ENCODE measurements at places on chromosomes 3 and 15. TPM values are rescaled to one million over a fixed set of nuclear protein-coding genes. Genes with fewer than 3 reads are reported as not detected.

DNA sequence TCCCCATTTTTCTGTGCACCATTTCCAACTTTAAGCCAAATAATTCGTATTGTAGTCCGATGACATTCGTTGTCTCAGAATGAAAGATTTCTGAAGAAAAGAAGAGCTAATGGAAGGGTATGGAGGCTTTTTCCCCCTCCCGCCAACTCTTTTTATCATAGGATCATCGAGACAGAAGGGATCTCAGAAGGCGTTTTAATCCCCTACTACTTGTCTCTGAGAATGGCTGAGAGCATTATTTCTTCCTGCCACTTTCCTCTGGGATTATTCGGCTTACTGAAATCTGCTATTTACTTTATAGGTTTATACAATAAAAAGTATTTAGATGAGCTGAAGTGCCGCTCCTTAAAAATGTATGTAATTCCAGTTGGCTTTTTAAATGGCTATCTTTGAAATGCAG is 789.8 kb downstream of the EDEM1 start:
- DNase-seq = no peak

- no peak for DNase-seq
Measured at GRCh38 chr15:71599418-71600151, 210.8 kb upstream of the NR2E3 start.

- DNase-seq = no peak
Measured at GRCh38 chr3:62951037-62951613, 75.9 kb upstream of the CADPS start.

- no peak for DNase-seq
Measured at GRCh38 chr3:72646263-72646662, 202.0 kb downstream of the SHQ1 start.

GRCh38 chr15:41207687-41208448 is 22.7 kb downstream of the EXD1 start:
- no peak for DNase-seq

GRCh38 chr3:125206934-125207333 is 5.6 kb downstream of the SLC12A8 start:
- no peak for DNase-seq

DNA sequence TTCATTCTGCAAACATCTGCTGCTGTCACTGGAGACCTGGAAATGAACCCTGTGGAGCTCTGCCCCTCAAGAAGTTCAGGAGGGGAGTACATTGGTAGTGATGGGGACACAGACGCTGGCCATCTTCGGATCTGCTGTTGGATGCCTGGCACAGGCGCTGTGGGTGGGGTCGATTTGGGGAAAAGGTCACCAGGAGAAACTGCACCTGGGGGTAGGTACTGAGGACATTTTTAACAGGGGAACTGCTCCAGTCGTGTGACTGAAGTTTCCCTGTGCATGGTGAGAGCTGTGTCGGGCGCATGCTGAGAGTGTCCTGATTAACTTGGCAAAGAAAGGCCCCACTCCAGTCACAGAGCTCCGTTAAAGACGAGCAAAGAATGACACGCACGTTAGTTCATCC is 3.4 kb downstream of the UROC1 start:
- no peak for DNase-seq

- no peak for DNase-seq
Measured at GRCh38 chr3:29933802-29934490, 653.1 kb downstream of the RBMS3 start.

The ZNF662 gene
- 5.0 TPM for total RNA-seq

GRCh38 chr15:48373821-48374451 is 42.7 kb downstream of the DUT start:
- no peak for DNase-seq

The HRG gene
- total RNA-seq = not detected

DNA sequence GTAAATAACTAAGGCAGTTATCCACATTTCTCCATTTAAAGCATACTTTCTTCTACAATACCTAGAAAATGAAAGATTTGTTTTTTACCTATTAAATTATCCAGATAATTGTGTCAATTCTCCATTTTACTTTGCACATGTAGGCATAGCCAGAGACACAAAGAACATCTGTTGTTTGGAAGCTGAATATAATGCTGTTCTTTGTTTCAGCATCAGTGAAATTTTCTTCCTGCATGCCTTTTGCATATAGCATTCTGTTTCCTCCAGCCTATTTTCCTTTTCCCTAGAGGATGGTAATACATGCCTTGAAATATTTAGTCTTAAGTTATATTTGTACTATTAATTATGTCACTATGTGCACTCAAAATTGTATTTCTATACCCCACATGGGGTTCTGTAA is 233.7 kb downstream of the CNTN6 start:
- DNase-seq = no peak

GRCh38 chr3:159672728-159673688 is 315.6 kb upstream of the IL12A start:
- DNase-seq = no peak

DNA sequence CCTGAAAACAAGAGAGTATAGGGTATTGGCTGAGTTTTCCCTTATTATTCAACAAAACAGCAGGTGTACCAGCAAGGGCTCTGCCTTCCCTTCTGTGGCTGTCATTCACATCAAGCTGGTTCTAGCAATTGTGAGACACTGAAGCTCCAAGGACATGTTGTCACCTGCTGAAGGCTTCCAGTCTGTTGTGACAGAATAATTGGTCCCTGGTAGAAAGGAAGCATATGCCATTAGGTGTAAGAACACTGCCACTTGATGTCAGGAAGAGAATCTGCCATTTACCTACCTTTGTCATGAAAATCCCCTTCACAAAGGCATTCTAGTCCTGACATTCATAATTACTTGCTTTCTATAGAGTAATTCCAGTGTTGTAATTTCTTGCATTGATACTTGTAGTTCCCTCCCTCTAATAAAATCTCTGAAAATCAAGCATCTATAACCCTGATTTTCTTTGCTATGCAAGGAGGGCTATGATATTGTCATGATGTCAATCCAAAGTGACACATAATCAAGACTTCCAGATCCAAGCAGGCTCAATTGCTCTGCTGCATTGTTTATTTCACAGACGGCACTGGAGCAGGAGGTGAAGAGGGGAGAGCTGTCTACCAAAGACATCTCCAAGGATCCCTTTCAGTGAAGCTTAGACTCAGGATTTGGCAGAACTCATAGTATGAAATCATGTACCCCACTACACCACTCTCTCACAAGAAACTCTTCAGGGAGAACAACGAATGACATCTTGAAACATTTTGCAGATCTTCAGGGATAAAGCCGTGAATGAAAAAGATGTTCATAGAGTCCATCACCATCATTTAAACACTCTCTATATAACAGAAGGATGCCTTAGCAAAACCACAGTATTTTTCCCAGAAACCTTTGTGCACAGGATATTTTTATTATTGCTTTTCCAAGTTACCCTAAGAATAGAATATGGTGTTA is 425.3 kb downstream of the RBMS3 start:
- no peak for DNase-seq

DNA sequence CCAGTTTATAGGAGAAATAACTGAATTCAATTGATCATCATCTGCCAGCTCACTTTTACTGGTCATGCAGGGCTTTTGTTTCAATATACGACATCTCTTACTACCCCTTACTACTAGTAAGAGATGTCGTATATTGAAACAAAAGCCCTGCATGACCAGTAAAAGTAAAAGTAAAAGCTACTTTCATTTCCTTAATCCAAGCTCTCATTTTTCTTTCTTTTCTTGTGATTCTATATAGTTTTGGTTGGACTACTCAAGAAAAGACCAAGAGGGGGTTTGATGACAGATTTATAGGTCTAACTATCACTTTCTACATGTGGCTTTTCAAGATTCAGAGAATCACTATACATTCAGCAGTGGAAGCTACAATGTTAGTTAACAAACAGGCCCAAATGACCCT is 1237.3 kb downstream of the ROBO2 start:
- no peak for DNase-seq

The ERICH6 gene
- not detected for total RNA-seq

GRCh38 chr3:133503409-133503808 is 70.1 kb upstream of the CDV3 start:
- DNase-seq = no peak

DNA sequence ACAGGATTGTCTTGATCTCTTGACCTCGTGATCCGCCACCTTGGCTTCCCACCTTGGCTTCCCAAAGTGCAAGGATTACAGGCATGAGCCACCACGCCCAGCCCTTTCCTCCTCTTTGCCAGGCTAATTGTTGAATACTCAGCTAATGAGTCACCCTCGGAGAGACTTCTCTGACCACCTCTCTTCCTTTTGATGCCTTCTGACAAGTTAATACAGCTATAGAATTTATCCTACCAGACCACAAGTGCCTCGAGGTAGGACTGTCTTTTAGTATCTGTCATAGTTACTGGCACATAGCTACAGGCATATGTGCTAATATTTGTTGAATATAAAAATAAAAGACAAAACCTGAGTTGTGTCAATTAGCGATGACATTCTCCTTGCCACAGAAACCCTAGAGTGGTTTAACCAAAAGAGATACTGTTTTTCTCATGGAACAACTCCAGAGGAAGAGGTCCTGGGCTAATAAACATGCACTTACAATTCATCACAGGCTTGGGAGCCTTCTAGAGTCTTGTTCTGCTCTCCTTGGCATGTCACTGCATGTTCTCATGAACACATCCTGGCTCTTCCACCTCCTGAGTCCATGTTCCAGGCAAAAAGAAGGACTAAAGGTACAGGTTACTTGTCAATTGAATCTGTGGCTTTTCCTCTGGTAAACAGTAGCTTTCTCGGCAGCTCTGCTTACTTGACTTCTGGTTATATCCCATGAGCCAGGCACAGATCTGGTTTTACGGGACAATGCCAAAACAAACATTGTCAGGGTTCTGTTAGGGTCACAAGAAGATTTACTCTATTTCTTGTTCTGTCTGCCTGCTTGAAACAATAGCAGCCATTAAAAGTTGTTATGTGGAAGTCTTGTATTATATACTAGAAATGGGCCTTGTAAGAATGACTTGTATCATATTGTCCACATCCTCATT is 332.3 kb downstream of the THSD4 start:
- DNase-seq = no peak
